ENCODE measurements at places on chromosomes 4 and X. TPM values are rescaled to one million over a fixed set of nuclear protein-coding genes. Genes with fewer than 3 reads are reported as not detected.

GAGE12H gene
- total RNA-seq: not detected

SMPX gene
- total RNA-seq: not detected

SPATA4 gene
- 0.28 TPM for total RNA-seq

AMOT gene
- total RNA-seq: 1.1 TPM

UBE2K gene
- 13.9 TPM for total RNA-seq

TMEM185A gene
- 14.8 TPM for total RNA-seq

HSPA4L gene
- total RNA-seq: 4.0 TPM

WDFY3 gene
- total RNA-seq: 43.0 TPM

TRIM2 gene
- 72.0 TPM for total RNA-seq

IGSF1 gene
- not detected for total RNA-seq

SLC49A3 gene
- total RNA-seq: 2.7 TPM

APLN gene
- total RNA-seq: 4.3 TPM

SSX4 gene
- total RNA-seq: not detected

CASP3 gene
- 28.6 TPM for total RNA-seq

FREM3 gene
- under 0.01 TPM for total RNA-seq

AVPR2 gene
- not detected for total RNA-seq

TNMD gene
- not detected for total RNA-seq

SOWAHD gene
- 0.43 TPM for total RNA-seq

ZDHHC15 gene
- total RNA-seq: under 0.01 TPM

DSPP gene
- total RNA-seq: not detected

CYLC1 gene
- total RNA-seq: not detected

DCAF4L1 gene
- 0.09 TPM for total RNA-seq

FAM47A gene
- not detected for total RNA-seq

SULT1B1 gene
- total RNA-seq: under 0.01 TPM

OFD1 gene
- total RNA-seq: 10.0 TPM

SHOX gene
- not detected for total RNA-seq

MAGEC2 gene
- total RNA-seq: 0.14 TPM

HDAC6 gene
- 16.8 TPM for total RNA-seq

HPGD gene
- 0.09 TPM for total RNA-seq

DRD5 gene
- total RNA-seq: not detected

TCEAL6 gene
- total RNA-seq: not detected

FGB gene
- total RNA-seq: not detected

CLDN2 gene
- not detected for total RNA-seq

GC gene
- total RNA-seq: not detected

Measured in smooth muscle cell of bladder (primary cell).